ENCODE measurements at places on chromosomes 16 and 17.
A peak's percentile ranks its signal among the peaks of the same experiment; 100 is the strongest.

- no peak for DNase-seq
Measured at GRCh38 chr16:54588026-54588425, 301.4 kb upstream of the IRX3 start.

DNA sequence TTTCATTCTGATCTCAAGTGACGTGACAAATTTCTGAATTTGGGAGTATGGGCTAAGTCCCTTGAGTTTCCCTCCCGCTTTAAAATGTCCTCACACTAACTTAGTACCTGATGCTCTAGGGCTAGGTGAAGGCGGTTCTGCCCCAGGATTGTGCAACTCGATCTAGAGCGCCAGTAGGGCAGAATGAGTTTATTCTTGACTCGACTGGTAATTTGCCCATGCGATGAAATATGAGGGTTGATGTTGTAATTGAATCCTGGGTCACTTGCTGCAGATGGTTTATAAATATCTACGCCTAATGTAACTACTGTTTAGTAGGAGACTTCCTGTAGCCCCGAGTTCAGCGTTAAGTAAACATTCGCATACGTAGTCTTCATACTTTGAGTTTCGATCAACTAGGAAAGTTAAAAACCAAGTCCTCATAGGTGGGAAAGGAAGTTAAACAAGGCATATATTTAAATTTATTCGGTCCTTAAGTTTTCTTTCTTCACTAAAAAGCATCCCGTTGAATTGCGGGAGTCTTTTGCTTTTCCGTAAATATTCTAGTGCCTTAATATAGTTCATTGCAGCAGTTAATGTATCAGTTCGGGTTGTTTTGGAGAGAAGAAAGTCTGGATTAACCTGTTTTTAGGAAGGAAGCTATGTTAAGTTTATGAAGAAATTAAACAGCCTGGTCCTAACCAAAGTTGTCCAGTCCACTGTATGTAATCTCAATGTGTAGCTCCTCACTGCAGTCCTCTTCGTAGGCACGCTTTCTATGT is 1.6 kb downstream of the CTCF start:
- DNase-seq, result no peak

DNA sequence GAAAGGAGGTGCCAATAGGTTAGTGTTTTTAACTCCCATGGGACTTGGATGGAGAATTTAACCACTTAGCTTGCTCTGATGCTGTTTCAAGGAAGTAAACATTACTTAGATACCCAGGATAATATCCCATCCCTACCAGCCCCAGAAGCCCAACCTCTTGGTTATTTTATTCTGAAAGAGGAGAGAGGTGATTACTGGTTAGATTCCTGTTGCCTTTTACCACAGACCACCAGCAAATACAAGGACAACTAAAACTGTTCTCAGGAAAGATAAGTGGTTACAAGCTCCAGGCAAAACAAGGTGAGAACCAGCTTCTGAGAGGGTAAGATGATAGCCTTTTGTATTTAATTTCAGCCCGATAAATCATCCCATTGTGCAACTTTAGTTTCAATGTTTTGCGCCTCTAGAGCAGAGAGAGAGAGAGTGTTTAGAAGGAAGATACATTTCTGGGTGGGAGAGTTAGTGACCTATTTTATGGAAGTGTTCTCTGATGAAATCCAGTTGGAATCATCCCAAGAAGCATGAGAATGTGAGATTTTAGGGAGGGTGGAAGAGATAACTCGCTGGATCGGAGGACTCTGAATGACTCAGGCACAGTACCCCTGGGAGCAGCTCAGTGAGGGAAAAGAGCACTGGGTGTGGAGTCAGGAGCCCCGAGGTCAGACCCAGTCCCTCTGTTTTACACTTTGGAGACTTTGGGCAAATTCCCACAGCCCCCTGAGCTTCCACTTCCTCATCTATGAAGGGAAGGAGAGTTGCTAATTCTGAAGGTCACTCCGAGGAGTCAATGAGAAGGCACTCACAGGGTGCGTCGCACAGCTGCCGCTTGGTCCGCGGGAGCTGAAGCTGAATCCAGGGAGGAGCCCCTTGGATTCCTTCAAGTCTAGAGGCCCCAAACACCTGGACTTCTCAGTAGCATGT is 12.1 kb downstream of the GLP2R start:
- no peak for DNase-seq

GRCh38 chr16:79452671-79453070 is 147.9 kb downstream of the MAF start:
- DNase-seq, result no peak

DNA sequence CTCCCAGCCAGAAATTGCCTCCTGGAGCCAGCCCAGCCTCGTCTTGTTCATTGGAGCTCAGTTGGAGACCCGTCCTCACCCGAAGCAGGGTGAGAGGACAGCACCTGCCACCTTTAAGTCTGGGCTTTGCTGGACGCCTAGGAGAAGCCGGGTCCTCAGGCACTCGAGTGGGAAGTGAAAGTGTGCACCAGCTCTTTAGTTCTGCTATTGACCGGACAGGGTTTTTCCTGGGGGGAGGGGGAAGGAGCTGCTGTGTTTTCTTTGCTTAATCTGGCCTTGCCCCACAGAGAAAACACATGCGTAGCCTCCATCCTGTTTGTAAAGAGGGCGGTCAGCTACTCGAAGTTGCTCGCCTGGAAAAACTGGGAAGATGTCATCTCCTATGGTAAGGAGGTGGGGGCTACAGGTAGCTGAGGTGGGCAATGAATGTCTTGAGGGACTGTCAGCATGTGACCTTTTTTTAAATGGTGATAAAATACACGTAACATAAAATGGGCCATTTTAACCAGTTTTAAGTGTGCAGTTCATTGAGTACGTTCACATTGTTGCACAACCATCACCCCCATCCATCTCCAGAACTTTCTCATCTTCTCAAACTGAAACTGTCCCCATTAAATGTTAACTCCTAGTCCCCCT is 34.4 kb downstream of the CMIP start:
- DNase-seq, result no peak

DNA sequence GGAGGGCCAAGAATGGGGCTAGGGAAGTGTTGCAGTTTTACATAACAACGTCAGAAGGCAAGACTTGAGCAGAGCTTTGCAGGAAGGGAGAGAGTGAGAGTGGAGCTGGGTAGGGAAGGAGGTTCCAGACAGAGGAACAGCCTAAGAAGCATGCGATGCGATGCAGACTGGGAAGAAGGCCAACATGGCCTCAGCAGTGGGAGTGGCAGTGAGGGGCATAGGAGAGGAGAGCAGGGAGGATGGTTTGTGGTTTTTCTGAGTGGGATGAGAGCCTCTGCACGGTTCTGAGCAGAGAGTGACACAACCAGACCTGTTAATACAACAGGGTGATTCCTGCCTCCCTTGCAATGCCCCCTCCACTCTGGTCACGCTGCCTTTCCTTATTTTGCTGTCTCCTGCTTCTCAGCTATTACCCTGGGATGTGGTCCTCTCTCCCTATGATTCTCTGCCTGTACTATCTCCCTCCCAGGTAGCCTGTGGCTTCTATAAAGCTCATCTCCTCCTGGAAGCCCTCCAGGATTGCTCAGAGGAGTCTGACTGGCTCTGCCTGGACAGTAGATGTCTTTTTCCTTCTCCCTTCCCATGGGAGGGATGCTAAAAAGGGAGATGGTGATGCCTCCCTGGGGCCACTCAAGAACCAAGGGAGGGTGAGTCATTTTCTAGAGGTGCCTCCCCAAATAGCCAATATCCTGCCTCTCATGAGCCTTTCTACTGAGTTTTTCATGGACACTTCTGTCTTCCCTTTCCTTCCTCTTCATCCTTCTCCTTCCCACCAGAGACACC is 38.7 kb upstream of the NGFR start:
- no peak for DNase-seq

DNA sequence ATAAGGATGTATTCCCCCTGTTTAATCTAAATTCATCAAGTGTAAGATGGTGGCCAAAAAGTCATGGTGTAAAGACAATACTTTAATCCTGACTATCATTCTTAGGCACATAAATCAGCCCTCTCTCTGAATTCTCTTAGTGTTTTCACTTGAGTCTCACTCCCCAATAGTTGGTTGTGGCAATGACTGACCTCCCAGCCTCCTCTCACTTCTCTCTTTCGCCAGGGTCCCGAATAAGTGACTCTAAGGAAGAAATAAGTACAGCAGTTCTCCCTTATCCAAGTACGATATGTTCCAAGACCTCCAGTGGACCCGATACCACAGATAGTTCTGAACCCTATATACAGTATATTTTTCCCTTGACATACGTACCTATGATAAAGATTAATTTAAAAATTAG is 335.3 kb downstream of the MAF start:
- no peak for DNase-seq

DNA sequence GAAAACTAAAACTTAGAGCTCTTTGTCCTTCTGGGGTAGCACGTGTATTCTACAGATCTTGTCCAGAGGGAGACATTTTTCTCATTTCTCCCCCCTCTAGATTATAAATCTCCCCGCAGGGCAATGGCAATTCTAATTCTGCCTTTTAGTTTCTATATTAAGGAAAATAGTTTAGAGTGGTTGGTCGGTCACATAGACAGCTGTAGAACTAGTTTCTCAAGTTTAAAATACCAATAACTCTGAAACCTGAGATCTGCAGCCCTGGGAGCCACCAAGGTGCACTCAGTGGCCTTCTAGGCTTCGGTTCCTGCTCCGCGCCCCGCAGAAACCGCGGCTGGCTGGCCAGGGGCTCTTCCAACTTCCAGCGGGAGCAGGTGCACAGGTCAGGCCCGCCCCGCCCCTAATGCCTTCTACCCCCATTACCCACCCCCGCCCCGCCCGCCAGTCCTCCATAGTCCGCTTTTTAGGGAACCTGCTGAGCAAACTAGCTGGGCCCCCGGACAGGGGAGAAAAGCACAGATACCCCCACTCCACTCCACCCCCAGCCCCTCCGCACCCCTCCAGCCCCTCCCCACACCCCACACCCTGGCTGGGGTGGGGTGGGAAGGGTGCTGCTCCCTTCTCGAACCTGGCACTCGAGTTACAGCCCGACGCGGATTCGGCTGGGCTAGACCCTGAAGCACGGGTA is 431 bp downstream of the SLFN11 start:
- no peak for DNase-seq

- DNase-seq, result no peak
Measured at GRCh38 chr17:60959011-60959410, 281.4 kb downstream of the BCAS3 start.

- no peak for DNase-seq
Measured at GRCh38 chr16:8795091-8795490, 2.3 kb downstream of the TMEM186 start.

DNA sequence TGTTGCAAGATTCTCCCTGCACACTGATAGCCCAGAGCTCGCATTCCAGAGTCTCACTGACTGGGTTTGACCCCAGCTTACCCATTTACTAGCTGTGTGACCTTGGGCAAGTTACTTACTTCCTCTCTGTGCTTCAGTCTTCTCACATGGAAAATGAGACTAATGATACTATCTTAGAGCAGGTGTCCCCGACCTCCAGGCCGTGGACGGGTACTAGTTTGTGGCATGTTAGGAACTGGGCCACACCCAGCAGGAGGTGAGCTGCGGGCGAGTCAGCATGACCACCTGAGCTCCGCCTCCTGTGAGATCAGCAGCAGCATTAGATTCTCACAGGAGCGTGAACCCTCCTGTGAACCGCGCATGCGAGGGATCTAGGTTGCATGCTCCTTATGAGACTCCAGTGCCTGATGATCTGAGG is 15.8 kb downstream of the ANKFY1 start:
- no peak for DNase-seq

DNA sequence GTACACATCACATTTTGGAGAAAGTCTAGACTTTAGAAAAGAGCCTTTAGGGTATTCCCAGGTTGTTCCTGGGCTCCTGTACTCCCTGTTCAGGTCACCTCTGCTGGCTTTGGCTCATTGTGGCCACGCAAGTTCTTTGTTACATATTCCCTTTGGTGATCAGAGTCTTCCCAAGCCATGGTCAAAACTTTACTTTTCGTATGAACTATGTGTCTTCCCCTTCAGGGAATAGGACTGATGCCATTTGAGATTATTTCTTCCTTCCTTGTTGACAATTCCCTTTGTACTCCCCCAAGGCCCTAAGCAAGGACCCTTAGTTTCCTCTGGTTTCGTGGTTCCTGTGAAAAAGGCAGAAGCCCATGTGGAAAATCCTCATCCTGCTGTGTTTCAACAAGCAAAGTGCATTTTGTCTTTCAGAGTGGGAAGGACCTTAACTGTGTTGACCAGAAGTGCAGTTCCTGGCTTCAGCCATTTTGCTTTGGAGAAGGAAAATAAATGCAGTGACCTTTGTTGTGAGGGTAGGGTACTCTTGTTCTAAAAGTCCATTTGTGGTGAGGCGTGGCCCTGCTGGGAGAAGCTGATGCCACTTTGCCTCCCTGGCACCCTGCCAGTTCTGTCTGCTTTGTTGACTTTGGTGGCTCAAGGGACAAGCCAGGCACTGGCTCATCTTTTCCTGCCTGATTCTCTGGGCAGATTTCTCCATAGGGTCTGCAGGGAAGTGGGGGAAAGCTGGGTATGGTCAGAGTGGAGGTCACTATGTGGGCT is 55.1 kb downstream of the ZNRF1 start:
- DNase-seq, result peak; percentile 17

- no peak for DNase-seq
Measured at GRCh38 chr17:8312726-8313600, 2.9 kb downstream of the ARHGEF15 start.

DNA sequence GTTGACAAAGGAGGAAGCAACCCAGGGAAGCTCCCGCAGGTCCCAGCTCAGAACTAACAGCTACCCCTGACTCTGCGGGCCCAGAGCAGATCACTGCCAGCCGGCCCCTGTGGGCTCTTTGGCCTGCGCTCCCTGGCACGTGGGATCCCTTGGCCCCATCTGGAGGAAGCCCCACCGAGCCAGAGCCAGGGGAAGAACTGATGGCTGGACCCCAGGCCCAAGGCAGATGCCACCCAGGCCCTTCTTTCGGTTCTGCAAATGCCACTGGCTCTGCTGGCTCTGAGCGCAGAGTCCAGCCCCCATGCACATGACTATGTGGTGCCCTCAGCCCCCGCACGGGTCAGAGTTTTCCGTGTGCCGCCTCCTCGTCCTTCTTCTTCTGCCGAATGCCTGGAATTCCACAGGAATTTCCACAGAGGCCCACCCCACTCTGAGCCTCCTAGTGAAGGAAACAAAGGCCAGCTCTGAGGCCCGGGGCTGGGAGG is 35.8 kb upstream of the SNN start:
- DNase-seq, result no peak
